ENCODE measurements at places on chromosomes 5 and 9.
A peak's percentile ranks its signal among the peaks of the same experiment; 100 is the strongest.

- no peak for DNase-seq
Measured at GRCh38 chr9:110555551-110556331, 23.8 kb downstream of the SVEP1 start.

- DNase-seq = no peak
Measured at GRCh38 chr5:36610621-36611020, 4.2 kb downstream of the SLC1A3 start.

- no peak for DNase-seq
Measured at GRCh38 chr5:133317558-133317957, 265.7 kb downstream of the HSPA4 start.

DNA sequence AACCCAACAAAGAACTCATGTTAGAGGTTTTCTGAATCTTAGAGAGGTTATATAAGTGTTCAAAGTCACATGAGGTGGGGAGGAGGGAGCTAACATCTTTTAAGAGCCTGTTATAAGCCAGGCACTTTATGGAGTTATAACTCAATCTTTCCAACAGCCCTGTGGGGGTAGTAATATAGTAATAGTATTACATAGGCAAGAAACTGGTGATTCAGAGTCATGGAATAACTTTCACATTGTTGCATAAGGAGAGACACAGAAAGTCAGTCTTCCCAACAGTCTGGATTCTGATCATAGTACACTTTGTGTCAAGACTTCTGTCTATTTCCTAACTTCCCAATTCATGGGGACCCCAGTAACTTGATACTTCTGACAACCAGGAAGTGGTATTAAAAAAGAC, 89.2 kb downstream of the ACER2 start:
- no peak for DNase-seq

DNA sequence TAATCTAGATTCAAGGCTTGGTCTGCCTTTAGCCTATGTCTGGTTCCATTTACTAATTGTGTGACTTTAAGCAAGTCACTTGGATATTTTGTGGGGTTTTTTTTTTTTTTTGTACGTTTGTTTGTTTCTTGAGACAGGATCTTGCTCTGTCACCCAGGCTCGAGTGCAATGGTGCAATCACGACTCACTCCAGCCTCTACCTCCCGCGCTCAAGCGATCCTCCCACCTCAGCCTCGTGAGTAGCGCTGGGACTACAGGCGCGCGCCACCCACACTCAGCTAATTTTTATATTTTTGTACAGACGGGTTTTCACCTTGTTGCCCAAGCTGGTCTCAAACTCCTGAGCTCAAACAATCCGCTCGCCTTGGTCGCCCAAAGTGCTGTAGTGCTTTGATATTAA, 1.1 kb upstream of the PFDN1 start:
- DNase-seq = no peak

DNA sequence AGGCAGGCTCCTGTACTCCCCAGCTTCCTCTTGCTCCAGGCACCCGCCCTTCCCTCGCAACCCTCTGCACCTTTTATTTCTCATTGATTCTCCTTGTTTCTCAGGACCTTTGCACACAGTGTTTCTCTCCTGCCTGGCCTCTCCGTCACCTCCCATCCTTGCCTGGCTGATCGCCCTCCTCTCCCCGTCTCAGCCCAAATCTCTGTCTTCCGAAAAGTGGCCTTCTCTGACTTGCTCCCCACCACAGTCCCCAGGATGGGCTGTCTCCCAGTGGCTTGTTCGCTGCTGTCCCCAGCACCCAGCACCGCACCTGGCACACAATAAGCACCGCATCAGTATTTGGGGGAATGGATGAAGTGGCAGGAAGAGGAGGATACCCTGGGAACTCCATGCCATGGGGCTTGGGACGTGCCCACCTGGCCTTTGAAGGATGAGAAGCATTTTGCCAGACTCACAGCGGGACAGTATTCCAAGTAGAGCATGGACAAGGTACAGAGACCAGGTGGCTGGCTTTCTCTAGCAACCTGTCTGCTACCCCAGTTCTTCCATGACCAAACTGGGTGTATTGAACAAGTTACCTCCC, 62.5 kb downstream of the LMX1B start:
- DNase-seq = no peak

DNA sequence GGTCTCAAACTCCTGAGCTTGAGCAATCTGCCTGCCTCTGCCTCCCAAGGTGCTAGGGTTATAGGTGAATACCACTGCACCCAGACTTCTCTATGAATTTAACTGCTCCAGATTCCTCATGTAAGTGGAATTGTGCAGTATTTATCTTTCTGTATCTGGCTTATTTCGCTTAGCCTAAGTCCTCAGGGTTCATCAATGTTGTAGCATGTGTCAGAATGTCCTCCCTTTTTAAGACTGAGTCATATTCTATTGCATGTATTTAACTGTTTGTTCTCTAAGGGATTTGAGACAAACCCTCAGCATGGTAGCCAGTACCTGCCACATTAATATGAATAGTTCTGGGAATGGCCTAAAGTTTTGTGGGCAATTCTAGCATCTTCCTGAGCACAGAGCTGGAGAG, 53.9 kb upstream of the TUT7 start:
- no peak for DNase-seq

- no peak for DNase-seq
Measured at GRCh38 chr5:14298126-14298847, 155.1 kb downstream of the TRIO start.

- DNase-seq = peak; percentile 26
Measured at GRCh38 chr5:149961957-149962409, 1.4 kb downstream of the SLC26A2 start.

GRCh38 chr5:94361832-94362796, 256.3 kb downstream of the KIAA0825 start:
- DNase-seq = no peak

GRCh38 chr5:173572431-173573125, 43.9 kb downstream of the BOD1 start:
- DNase-seq = no peak

DNA sequence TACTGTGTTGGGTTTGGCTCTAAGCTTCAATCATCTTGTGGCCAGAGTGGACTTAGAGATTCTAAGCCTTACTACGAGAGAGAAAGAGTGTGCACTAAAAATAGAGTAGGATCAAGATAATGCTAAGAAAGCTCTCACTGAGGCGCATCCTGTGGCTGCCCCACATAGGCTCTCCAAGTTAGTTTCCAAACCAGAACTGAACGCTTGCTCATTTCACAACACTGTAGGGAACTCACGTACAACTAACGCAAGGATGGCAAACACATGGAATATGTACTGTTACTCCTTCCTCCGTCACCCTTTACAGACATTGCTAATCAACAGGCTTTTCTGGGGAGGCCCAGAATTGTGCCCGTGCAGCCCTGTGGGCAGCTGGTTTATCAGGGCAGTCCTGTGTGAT, 90.9 kb downstream of the EQTN start:
- no peak for DNase-seq

GRCh38 chr5:143757116-143757515, 54.8 kb upstream of the HMHB1 start:
- no peak for DNase-seq

GRCh38 chr5:73668017-73668416, 42.0 kb downstream of the ARHGEF28 start:
- DNase-seq = no peak

DNA sequence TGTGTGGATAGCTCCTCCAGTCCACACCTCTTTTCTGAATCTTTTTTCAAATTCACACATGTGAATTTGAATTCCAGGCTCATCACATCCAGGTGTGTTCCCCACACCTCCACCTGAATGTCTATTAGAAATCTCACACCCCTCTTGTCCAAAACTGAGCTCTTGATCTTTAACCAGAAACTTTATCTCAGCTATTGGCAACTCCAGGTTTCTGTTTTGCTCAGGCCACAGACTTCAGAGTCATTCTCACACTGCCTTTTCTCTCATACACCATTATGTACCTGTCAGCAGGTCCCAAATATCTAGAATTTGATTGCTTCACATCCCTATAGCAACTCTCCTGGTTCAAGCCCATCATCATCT, 11.6 kb downstream of the NIPSNAP3B start:
- no peak for DNase-seq

DNA sequence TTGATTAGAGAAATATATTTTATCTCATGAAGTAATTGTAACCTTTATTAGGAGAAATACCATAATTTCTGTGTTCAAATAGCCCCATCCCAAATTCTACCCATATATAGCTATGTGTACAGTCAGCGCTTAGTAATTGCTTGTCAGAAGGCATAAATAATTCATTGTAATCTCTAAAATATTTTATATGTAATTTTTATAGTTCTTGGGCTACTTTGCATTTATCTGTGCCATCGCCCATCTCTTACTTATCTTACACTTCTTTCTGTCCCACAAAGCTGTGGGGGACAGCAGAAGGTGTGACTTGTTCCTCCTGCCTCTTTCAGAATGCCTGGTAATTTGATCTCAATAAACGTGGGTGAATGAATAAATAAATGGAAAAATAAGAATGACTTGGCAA, 5.5 kb downstream of the ADAMTSL1 start:
- DNase-seq = no peak

DNA sequence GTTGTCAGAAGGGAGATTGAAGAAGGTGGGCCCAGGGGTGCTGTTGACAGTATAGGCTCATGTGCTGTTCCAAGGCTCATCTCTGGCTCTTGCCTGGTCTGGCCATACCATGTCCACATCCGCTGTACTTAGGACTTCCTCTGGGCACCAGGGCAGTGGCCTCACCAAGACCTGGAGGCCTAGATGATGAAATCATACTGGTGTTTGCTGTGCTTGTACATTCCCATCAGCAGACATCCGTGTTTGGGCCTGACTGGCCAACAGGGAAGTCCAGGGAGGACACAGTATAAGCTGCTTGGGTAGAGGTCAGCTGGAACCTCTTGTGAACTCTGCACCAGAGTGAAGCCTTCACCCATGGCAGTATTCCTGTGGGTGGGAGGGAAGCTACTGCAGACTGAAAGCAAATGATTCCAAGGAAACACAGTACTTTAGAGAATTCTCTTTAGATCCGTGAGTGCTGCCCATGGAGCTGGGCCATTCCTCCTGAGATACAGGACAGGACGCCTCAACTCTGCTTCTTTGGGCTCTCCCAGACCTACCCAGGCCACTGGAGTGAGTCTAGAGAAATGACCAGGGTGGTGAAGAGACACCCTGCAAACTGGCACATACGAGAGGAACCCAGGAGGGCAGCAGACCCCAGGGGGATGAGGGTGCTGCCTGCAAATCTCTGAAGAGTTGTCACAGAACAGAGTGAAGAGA, 22.5 kb downstream of the POLR1E start:
- DNase-seq = no peak

DNA sequence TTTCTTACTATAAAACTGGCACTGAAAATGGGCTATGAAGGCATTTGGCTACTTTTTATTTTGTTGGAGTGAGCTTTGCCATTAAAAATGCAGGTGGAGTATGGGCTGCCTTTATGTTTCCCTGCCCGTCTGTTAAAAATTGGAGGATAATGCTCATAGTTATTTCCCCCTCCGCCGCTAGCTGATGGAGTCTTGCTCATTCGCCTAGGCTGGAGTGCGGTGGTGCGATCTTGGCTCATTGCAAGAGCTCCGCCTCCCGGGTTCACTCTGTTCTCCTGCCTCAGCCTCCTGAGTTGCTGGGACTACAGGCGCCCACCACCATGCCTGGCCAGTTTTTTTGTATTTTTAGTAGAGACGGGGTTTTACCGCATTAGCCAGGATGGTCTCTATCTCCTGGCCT, 8.6 kb downstream of the G3BP1 start:
- DNase-seq = no peak

DNA sequence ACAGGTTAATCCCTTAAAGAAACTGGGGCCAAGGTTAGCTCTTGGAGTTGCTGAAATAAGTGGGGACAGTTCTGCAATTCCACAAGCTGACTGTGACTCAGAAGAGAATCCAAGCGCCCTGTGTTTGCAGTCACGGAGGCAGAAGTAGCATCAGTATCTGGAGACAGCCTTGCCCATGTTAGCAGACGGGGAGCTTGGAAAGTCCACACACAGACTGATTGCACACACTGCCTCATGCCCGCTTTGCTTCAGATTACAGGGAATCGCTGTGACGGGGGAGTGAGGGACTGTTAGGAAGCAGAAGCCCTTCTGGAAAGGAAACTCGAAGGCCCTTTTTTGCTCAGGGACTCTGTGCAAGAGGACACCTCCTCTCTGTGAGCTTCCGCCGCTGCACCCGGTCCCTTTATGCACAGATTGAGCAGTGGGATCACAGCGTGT, 30.9 kb upstream of the PPP1R26 start:
- DNase-seq = no peak

GRCh38 chr5:139565411-139566305, 4.5 kb downstream of the UBE2D2 start:
- DNase-seq = peak; percentile 78

- DNase-seq = no peak
Measured at GRCh38 chr5:79929095-79929494, 62.0 kb downstream of the MTX3 start.

DNA sequence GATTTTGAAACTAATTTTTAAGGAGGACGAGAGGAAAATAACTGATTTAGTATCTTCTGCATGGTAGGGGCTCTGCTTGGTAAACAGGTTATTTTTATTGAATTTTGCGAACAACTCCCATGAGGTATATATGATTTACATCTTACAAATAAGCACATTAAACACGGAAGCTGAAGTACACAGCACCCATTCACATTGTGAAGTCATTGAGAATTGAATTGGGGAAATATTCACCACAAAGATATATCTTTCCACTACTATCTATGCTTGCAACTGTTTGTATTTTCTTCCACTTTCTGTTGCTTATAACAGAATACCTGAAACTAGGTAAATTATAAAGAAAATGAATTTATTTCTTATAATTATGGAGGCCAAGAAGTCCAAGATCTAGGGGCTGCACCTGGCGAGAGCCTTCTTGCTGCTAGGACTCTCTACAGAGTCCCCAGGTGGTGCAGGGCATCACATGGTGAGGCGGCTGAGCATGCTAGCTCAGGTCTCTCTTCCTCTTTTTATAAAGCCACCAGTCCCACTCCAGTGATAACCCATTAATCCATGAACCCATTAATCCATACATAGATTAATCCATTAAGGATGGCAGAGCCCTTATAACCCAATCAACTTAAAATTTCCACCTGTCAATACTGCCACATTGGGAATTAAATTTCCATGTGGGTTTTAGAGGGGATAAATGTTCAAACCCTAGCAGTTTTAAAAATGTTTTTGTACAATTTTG, 79.0 kb upstream of the ZNF608 start:
- no peak for DNase-seq

GRCh38 chr5:173670130-173670651, 53.7 kb upstream of the BOD1 start:
- DNase-seq = no peak

GRCh38 chr5:8892926-8893325, 652.9 kb downstream of the SEMA5A start:
- no peak for DNase-seq

GRCh38 chr9:87599901-87600610, 102.4 kb downstream of the DAPK1 start:
- no peak for DNase-seq

GRCh38 chr5:1103093-1103492, 8.8 kb downstream of the SLC12A7 start:
- DNase-seq = no peak

DNA sequence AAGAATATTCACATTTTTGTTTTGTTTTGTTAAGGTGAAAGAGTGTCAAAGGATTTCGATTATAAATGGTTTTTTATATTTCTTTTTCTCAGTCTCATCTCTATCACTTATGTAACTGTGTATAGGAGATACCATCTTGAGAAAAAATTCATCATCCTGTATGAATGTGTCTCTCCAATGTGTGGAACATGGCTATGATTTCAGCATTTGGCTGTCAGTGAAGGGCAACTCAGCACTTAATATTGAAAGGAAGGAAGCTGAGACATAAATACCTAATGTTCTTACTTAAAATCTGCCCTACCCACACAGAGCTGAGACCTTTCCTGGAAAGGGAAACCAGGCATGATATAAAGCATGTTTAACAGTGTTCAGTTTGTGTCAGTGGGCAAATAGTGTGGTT, 474.2 kb upstream of the RIOK2 start:
- DNase-seq = no peak

Data from CD4-positive, alpha-beta T cell treated with Interleukin-12 subunit alpha and Interleukin-12 subunit beta, for 1 hour (primary cell).